Activated CD8-positive, alpha-beta memory T cell treated with anti-CD3 and anti-CD28 coated beads, Interleukin-2, amount 10 ng/mL, durations not matched to agents 7 days and 5 days (primary cell): ENCODE measurements at places on chromosomes 16 and 17. TPM values are rescaled to one million over a fixed set of nuclear protein-coding genes. Genes with fewer than 3 reads are reported as not detected.
A peak's percentile ranks its signal among the peaks of the same experiment; 100 is the strongest.

ITGAL gene
- total RNA-seq = 566 TPM

MYH2 gene
- not detected for total RNA-seq

KCNH6 gene
- not detected for total RNA-seq

KRT40 gene
- total RNA-seq = not detected

DNA sequence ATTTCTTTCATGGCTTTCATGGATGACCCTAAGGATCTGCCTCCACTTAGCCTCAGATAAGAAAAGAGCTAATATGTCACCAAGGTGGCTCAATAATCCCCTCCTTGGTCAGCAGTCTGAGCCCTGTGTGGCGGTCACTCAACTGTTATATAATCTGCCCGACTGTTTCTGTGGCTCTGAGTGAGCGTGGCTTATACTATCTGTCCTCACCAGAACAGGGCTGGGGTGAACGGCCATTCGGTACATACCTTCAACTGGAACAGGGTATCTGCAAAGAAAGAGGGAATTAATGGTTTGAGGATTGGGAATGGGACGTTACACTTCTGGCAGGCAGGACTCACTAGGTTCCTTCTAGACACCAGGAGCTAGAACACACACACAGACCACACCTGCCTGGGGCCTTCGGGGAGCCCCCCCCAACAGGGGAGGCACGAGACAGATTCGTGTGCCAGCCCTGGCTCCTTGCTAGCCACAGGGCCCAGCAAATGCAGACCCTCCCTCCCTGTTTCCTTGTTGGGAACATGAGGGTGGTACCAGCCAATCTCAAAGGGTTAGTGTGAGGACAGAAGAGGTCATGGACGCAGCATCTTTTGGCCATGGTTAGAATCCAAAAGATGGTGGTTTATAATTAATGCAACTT, 3.7 kb downstream of the CHMP1A start:
- H3K4me3 ChIP-seq = no peak overlapping the region
- no peak for DNase-seq
- peaks cover 21% of the 10 kb centered on the region for H3K4me1 ChIP-seq
- no peaks in the 10 kb centered on the region for H3K27me3 ChIP-seq
- no peak overlapping the region for H3K27ac ChIP-seq

DNA sequence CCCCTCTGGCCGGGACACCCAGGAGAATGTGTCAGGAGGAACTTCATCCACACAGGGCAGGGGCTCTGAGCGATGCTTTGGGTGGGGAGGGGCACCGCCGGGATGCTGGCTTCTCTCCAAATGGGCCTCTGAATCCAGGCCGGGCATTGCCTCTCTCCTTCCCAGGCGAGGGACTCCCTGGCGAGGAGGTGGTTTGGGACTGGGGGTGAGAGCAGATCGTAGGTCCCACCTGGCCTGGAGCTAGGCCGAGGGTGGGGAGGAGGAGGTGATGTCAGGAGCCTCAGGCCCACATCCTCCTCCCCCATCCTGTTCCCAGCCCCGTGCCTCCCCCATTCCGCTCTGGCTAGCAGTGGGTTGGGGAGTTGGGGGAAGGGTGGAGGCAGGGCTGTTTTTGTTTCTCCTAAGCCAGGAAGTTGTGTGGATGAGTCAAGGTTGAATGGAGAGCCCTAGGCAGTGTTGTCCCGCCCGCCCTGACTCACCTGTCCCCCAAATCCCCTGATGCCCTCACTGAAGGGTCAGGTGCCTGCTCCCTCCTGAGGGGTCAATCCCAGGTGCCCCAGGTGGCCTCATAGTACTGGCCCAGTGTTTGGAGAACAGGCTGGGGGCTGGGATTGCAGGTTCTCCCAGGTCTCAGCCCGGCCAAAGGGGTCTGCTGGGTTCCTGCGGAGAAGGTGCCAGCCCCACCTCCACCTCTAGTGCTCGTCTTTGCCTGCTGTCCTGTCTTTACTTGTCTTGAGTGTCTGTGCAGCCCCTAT, 2.8 kb downstream of the GRB7 start:
- peaks cover 12% of the 10 kb centered on the region for H3K4me1 ChIP-seq
- no peak overlapping the region for H3K27ac ChIP-seq
- H3K4me3 ChIP-seq = no peak overlapping the region
- peak; percentile 39 for DNase-seq

- H3K27ac ChIP-seq = no peak overlapping the region
- no peak for DNase-seq
- H3K27me3 ChIP-seq = peaks cover 8% of the 10 kb centered on the region
Observed at GRCh38 chr16:2985462-2985861, 5.2 kb upstream of the PKMYT1 start.

DNA sequence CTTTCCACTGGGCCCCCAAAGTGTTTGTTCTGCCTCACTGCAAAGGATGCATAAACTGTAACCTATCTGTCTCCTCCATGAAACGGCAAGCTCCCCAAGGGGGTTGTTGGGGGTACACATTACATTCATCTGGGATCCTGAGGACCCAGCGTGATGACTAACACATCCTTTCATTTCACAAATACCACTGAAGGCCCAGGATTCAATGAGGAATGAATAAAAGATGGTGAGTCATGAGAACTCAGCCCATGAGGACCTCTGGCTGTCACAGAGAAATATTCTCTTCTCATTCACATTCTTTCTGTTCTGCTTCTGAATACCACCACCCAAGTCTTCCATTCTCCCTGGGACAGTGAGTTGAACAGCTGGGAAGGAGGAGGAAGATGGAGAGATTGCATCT, 149.8 kb downstream of the RBFOX3 start:
- no peak overlapping the region for H3K27ac ChIP-seq
- no peak overlapping the region for H3K4me3 ChIP-seq
- H3K27me3 ChIP-seq = no peaks in the 10 kb centered on the region
- H3K4me1 ChIP-seq = no peaks in the 10 kb centered on the region
- no peaks in the 10 kb centered on the region for H3K36me3 ChIP-seq
- no peak for DNase-seq

GRCh38 chr17:3025421-3026124, 37.8 kb downstream of the OR1D5 start:
- no peak overlapping the region for H3K27ac ChIP-seq
- no peak for DNase-seq
- H3K27me3 ChIP-seq = peaks cover 2% of the 10 kb centered on the region
- H3K4me3 ChIP-seq = no peak overlapping the region
- no peaks in the 10 kb centered on the region for H3K4me1 ChIP-seq

GRCh38 chr16:87057951-87058560, 259.1 kb downstream of the C16orf95 start:
- no peaks in the 10 kb centered on the region for H3K4me1 ChIP-seq
- H3K27me3 ChIP-seq = peaks cover 23% of the 10 kb centered on the region

UTS2R gene
- total RNA-seq = 0.16 TPM
